Activated T-cell treated with anti-CD3 and anti-CD28 coated beads for 1 hour (primary cell): ENCODE measurements at places on chromosomes 7 and 10.

DNA sequence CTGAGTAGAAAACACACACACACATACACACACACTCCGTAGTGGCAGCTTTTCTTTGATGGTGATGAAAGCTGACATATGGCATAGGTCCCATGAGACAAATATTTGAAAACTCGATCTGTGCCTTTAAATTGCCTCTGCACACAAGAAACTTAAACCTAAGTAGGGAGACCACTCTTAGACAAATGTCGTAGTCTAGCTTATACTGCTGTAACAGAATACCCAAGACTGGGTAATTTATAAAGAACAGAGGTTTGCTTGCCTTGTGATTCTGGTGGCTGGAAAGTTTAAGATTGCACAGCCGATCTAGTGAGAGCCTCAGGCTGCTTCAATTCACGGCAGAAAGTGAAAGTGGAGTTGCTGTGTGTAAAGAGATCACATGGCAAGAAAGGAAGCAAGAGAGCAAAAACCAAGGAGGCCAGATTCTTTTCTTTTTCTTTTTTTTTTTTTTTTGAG is 489.4 kb upstream of the SORCS1 start:
- DNase-seq: no peak

DNA sequence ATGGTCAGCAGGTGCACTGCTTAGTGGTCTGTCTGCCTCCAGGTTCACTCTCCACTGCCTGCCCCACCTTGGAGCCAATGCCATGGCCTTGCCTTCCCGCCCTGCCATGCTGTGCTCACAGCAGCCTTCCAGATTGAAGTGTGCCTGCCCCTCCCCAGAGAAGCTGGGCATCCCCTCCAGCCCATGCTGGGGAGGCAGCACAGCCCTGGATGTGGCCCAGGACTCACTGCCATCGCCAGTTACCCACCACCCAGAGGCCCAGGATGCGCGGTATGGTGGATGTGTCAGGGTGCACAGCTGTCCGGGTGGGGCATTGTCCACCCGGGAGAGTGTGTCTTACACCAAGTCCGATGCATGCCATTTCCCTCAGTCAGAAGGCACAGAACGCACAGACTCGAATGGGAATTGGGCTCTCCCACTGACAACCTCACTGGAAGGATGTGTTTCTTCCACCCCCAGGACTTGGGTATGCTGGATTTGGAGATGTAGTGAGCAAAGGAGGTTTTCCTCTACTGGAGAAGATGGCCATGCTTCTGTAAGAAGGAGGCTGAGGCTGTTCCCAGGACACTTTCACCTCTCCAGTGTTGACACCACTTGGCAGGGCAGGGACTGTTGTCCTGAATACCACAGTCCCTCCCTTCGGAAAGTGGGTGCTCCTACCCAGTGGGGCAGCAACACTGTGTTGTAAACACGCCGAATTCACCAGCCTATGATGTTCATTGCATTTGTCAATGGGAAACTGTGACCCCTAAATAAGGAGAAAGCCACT is 122.0 kb downstream of the ADARB2 start:
- no peak for DNase-seq

DNA sequence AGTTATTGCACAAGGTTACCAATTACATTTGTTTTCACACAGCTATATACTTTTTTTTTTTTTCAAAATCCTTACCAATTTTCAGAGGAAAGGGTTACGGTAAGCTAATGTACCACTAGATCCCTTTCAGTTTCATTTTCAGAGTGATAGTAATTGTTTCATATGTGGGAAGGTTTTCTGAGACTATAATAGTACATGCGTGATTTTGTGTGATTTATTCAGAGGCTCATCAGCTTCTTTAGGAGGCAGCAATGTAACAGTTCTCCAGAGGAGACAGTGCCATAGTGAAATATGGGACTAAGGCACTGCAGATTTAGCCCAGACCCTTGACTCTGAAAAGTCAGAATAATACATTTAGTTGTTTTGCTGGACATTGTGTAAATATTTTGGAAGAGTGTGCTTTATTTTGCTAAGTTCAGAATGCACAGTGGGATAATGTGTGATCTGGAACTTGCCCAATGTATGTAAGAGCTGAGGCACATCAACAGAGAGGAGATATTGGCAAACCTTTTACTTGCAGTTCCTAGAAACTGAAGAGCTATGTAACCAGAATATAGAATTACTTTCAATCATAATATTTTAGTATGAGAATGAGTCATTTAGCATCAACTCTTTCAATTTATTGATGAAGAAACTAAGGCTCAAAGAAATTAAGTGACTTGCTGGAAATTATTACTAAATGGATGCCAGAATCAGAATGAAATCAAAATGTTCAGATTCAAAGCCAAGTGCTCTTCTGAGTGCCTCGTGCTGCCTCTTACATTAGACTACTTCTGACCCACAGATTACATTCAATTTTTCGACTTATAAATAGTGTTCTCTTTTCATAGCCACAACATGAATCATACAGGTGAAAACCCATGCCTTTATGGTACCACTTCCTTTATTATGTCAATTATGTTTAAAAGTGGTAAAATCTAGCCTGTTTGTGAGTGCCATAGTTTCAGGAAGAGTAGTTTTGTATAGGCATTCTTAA is 207.7 kb upstream of the TEX47 start:
- DNase-seq: no peak

DNA sequence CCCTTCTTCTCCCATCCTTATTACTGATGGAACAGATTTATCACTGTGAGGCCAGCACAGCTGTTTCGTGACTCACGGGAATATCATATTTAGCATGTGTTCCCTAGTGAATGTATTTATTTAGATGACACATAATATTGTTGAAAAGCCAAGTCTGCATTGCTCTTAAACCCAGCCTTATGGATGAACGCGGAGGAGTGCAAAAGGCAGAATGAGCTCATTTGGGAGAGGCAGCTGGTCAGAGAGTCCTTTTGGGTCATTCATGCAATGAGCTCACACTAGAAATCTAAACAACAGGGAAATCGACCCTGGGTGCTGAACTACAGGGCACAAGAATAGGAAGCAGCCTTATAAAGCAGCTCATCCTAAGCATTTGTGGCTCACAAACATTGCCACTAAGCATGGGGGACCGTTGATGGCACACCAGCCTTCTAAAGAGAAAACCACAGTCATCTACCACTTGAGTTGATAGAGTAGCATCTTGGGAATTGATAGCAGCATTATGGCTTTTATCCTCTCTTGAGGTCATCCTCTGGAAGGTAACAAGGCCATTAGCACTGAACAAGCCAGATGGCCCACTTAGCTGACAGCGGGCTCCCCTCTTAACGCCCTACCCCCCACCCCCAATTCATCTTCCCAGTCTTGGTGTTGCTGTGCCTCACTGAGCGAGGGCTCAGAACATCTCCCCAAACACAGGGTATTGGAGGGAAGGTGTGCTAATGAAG is 32.9 kb upstream of the SDK1 start:
- DNase-seq: no peak

DNA sequence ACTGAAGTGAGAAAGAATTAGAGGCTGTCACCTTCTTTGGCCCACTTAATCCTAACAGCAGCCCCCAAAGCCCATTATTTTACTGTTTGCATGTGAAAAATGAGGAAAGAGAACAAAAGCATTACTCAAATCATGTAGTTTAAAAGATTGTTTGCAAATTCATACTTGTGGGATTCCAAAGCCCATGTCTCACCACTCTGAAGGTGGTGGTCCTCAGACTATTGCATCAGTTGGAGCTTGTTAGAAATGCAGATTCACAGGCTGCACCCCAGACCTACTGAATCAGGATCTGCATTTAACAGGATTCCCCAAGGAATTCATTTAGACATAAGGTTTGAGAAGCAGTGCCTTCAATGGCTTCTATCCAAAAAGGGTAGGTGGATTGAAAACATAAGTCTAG is 93.7 kb upstream of the PDE1C start:
- DNase-seq: no peak

GRCh38 chr7:75591467-75592255 is 99.5 kb downstream of the SPDYE5 start:
- DNase-seq: no peak
